MCF 10A (cell line): ENCODE measurements at places on chromosomes 2 and 18. TPM values are rescaled to one million over a fixed set of nuclear protein-coding genes. Genes with fewer than 3 reads are reported as not detected.

GRCh38 chr18:34718610-34719009 is 8.5 kb downstream of the DTNA start:
- H3K36me3 ChIP-seq, result no peaks in the 10 kb centered on the region
- no peak overlapping the region for H3K4me3 ChIP-seq
- H3K4me1 ChIP-seq, result no peaks in the 10 kb centered on the region
- no peak overlapping the region for H3K27ac ChIP-seq

DNA sequence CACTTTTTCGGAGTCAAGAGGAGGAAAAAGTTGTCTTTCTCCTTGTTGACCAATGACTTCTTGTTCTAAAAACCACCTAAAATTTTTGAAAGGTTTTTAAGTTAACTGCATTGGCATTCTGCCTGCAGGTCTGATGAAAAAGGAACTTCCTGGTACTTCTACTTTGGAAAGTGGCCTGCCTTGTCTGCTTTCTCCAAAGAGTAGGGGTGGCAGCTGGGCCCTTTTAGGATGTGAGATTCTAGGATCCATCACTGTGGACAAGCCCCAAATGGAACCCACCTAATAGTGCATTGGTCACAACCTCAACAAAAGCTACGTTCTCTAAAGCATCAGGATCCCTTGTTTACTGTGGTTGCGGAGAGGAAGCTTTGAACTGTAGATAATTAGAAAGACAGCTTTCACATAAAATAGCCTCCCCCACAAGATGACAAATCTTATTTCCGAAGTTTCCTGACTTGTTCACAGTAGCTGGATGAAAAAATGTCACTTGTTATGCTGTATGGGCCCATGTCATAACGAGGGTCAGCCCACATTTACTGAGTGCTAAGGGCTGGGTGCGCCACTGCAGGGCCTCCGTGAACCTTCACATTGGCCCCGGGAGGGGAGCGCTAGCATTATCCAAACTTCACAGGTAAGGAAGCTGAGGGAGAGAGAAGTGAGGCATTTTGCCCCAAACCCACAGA is 17.4 kb downstream of the ASPRV1 start:
- no peaks in the 10 kb centered on the region for H3K27me3 ChIP-seq
- DNase-seq, result no peak
- H3K4me3 ChIP-seq, result no peak overlapping the region
- peaks cover 39% of the 10 kb centered on the region for H3K4me1 ChIP-seq
- peaks cover 48% of the 10 kb centered on the region for H3K36me3 ChIP-seq

DNA sequence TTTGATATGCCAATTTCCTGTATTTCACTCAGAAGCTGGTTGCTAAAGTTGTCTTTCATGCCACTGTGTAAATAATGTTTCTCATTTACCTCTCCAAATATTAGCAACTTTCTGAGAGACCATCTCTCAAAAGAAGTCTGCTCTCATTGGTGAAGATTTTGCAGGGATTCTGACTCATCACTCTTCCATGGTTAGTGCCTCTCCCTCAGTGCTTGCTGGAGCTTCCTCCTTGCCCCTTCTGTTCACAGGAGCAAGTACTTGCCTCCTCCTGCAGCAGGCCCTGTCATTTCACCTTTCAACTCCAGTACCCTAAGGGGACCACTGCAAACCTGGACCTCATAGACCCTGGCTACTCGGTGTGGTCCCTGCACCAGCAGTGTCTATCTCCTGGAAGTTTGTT is 168.8 kb downstream of the ZNF385B start:
- peak; percentile 17 for DNase-seq
- peak overlapping the region; percentile 8 for H3K27ac ChIP-seq
- H3K4me3 ChIP-seq, result no peak overlapping the region

DNA sequence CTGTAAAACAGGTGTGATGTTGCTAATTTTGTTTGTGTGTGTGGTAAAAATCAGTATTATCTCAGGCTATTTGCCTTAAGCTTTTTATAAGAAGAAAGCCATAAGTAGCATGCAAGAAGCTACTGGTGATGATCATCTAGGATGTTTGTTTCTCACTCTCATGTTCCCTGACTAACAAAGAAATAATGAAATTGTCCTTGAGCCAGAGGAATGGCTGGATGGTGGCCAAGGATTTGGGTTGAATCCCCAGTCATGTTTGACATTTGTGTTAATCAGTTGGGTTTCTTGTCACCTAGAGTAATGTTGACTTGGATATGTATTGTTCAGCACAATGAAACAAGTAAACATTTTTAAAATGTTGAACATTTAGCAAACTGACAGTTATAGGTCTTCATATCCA is 496.8 kb upstream of the ZEB2 start:
- no peaks in the 10 kb centered on the region for H3K27me3 ChIP-seq
- DNase-seq, result no peak
- H3K4me1 ChIP-seq, result peaks cover 9% of the 10 kb centered on the region
- no peaks in the 10 kb centered on the region for H3K36me3 ChIP-seq

GRCh38 chr2:189348369-189348768 is 92.9 kb upstream of the WDR75 start:
- H3K36me3 ChIP-seq, result no peaks in the 10 kb centered on the region
- H3K27ac ChIP-seq, result peak overlapping the region; percentile 55
- peak; percentile 36 for DNase-seq
- H3K27me3 ChIP-seq, result no peaks in the 10 kb centered on the region
- H3K4me3 ChIP-seq, result no peak overlapping the region

DNA sequence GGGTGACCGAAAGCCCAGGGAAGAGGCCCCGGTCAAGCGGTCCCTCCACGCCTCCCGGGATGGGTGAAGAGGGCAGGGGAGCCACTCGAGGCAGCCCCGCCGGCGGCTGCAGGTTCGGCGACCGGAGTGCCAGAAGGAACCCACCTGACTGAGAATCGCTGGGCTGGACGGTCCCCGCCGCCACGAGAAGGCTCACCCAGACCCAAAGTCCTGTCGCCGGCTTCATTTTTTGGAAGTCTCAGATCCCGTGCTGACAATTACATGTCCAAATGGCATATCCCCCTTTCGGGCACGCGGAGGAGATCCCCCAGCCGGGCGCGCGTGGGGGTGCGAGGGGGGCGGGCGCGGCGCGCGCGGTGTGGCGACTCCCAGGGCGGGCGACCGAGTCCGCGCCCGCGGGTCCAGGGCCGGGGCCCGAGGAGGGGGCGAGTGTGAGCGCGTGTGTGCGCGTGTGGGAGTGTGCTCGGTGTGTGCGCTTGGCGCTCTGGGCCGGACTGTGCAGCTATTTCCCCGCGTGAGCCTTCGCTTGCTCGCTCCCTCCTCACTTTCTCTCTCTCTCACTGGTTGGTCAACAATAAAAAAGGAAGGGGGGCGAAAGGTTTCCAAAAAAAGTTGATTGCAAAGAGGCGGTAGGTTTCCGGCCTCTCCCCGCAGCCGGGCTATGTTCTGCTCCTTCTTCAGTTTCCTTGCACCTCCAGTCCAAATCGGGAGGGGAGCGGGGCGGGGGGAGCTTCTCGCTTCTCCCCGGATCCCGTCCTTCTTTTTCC is at the start of gene ERBB4:
Gene ERBB4 (minus strand): TSS at position 498 of the 767 bp plus-strand sequence. CDS start 272 bp downstream, at position 226.
- no peak within 1 kb of the TSS for H3K27ac ChIP-seq
- peaks cover 12% of the 10 kb centered on the region for H3K4me1 ChIP-seq
- peaks cover 97% of the 10 kb centered on the region for H3K27me3 ChIP-seq
- no peak for DNase-seq
- H3K36me3 ChIP-seq, result no peaks in the 10 kb centered on the region

DNA sequence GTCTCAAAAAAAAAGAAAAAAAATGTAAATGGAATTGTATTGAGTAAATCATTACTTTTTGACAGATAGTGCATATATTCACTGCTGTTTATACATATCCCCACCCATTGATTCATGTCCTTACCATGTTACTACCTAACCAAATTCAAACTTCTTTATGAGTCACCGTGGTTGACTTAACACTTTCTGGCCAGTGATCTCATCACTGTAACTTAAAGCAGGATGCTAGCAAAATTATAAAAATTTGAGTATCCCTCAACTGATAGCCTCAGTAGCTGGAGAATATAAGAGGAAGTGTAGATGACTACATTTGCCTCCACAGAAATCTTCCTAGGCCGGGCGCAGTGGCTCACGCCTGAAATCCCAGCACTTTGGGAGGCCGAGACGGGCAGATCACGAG is 13.4 kb downstream of the CNOT9 start:
- no peak overlapping the region for H3K27ac ChIP-seq
- H3K4me1 ChIP-seq, result peaks cover 5% of the 10 kb centered on the region
- no peak overlapping the region for H3K4me3 ChIP-seq
- H3K36me3 ChIP-seq, result peaks cover 77% of the 10 kb centered on the region
- DNase-seq, result peak; percentile 35

DNA sequence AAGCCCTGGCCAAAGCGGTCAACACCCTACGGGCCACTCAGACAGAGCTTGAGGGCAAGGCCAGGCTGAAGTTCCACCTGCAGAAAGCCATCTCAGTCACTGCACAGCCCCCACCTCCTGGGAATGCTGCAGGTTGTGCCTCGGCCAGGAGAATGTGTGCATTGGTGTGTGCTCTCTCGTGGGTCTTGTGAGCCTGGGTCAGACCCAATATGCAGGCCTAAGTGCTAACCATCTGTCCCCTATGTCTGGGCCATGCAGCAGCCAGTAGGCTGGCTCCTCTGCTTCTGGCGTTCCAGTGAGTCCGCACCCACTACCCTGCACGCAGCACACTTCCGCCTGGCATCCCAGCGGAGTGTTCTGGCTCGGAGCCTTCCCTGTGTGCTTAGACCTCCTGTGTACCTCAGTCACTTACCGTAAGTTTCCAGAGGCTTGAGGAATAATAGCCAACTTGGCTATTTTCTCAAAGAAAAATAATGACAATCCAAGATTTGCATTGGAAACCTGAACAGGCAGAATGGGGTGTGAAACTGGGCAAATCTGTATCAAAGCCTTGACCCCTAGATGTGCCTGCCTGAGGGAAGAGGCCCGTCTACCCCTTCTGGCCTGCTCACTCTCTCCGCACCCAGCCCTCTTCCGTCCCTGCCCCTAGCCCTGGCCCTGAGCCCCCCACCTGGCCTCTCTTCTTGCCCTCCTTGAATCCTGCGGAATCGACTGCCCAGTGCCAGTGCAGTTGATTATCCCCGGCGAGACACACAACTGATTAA is 7.2 kb downstream of the SIX3 start:
- H3K4me3 ChIP-seq, result no peak overlapping the region
- no peaks in the 10 kb centered on the region for H3K36me3 ChIP-seq
- H3K4me1 ChIP-seq, result no peaks in the 10 kb centered on the region
- H3K27me3 ChIP-seq, result peaks cover 42% of the 10 kb centered on the region
- no peak overlapping the region for H3K27ac ChIP-seq

DNA sequence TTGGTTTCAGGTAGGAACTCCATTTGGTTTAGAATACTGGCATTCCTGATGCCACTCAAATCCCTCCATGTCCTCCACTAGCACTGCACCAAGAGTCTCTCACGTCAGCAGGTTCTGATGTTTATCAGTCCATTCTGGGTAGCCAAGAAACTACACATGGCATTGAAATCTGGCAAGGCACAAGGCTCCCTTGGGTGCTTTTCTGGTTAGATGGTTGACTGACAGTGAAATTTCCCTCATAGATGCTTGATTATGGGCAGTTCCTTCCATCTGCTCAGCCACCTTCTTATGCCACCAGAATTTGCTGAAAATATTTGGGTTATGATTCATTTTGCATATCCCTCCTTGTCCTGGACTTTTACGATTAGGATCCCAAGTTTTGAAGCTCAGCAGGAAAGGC is 32.6 kb downstream of the EDAR start:
- peaks cover 5% of the 10 kb centered on the region for H3K4me1 ChIP-seq
- no peaks in the 10 kb centered on the region for H3K27me3 ChIP-seq
- H3K27ac ChIP-seq, result no peak overlapping the region
- DNase-seq, result no peak
- H3K36me3 ChIP-seq, result peaks cover 6% of the 10 kb centered on the region

DNA sequence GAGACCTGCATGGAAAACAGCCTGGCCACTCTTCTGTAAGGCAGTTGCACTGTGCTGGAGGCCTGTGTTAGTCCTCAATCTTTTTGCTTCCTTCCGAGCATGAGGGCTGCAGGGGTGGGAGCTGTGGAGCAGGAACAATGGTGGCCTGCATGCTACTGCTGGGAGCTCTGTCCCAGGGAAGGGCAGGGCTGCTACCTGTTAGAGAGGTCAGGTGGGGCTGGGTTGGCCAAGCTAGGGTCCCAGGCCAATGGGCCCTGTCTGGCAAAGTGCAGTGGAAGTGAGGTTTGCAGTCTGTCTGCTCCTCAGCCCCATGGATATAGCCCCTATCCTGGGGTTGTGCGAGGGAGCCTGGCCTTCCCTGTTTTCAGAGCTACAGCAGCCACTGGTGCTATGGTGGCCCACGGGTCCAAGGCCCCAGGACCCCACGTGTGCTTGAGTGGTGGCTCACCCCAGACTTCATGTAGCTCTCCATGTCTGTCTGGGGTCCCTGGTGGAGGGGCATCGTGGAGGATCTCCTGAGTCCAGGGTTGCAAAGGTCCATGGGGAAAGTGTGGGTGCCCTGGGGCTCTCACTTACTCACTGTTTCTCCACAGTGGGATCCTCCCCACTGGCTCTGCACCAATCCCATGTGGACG is 1212.6 kb upstream of the NXPH2 start:
- no peak overlapping the region for H3K4me3 ChIP-seq
- DNase-seq, result no peak
- H3K27ac ChIP-seq, result no peak overlapping the region

DNA sequence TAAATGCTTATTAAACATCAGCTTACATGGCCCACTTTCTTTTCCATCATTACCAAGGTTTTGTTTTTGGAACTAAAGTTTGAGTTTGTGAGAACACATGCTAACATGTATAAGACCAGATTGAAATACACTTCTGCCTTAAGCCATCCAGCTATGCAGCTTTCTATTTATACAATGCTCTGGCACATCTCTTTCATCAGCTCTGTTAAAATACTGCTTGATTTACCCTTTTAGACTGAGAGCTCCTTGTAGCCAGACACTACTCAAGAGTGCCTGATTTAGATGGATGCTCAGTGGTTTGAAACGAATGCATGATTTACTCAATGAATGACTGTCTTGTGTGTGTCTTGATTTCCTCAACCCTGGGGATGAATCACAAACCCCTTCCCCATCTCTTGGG is 392.5 kb downstream of the THSD7B start:
- no peak overlapping the region for H3K4me3 ChIP-seq
- peak overlapping the region; percentile 64 for H3K27ac ChIP-seq
- H3K4me1 ChIP-seq, result peaks cover 16% of the 10 kb centered on the region
- DNase-seq, result no peak

- no peaks in the 10 kb centered on the region for H3K36me3 ChIP-seq
- no peaks in the 10 kb centered on the region for H3K4me1 ChIP-seq
- no peak overlapping the region for H3K27ac ChIP-seq
- no peaks in the 10 kb centered on the region for H3K27me3 ChIP-seq
- H3K4me3 ChIP-seq, result no peak overlapping the region
- DNase-seq, result no peak
These were observed 178.9 kb downstream of the LNPK start for GRCh38 chr2:175823002-175823706.

GRCh38 chr2:20758997-20759396 is 63.9 kb downstream of the LDAH start:
- H3K4me3 ChIP-seq, result no peak overlapping the region
- no peaks in the 10 kb centered on the region for H3K27me3 ChIP-seq
- H3K27ac ChIP-seq, result no peak overlapping the region
- no peak for DNase-seq

CELF4 gene
- total RNA-seq, result not detected in 2 replicates

ZNF521 gene
- total RNA-seq, result not detected in 2 replicates

SCN2A gene
- not detected in 2 replicates for total RNA-seq

AKAIN1 gene
- not detected in 2 replicates for total RNA-seq

GATA6 gene
- total RNA-seq, result 6.7 and 14.0 TPM in 2 replicates

FLACC1 gene
- 0.74 and 1.1 TPM in 2 replicates for total RNA-seq

WBP1 gene
- total RNA-seq, result 45.7 and 46.5 TPM in 2 replicates

C2orf78 gene
- total RNA-seq, result not detected in 2 replicates

FMNL2 gene
- total RNA-seq, result 72.9 and 76.5 TPM in 2 replicates
